H4 (cell line): ENCODE measurements at places on chromosomes 4 and X. TPM values are rescaled to one million over a fixed set of nuclear protein-coding genes. Genes with fewer than 3 reads are reported as not detected.

HDAC8 gene
- 42.8 and 59.8 TPM in 2 replicates for total RNA-seq

DNA sequence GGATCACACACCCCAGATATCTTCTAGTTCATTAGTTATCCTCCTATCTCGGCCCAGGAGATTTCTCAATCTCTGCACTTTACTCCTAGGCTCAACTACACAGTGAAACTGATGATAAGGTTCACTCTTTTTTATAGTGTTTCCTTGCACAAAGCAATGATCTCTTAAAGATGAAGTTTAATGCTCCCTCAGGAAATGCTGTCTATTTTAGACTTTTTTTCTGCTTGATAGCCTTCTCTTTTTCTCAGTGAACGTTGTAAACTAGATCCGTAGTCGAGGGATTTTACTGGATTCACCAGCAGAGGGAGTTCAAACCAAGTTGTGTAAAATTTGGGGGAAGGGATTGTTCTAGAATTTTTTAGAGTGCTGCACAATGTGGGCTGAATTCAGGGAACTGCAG lies 269.6 kb downstream of the GBA3 start:
- DNase-seq = peak; percentile 42

- DNase-seq = no peak
Measured at GRCh38 chrX:9316096-9316495, 148.8 kb upstream of the TBL1X start.

- DNase-seq = peak; percentile 21
Measured at GRCh38 chrX:97616883-97617530, 733.3 kb downstream of the RPA4 start.
